ENCODE measurements at places on chromosomes 5 and 9. TPM values are rescaled to one million over a fixed set of nuclear protein-coding genes. Genes with fewer than 3 reads are reported as not detected.

GRCh38 chr5:109529520-109529919 is 119.7 kb upstream of the PJA2 start:
- no peak for DNase-seq

ISL1 gene
- total RNA-seq = 25.0 TPM

- DNase-seq = no peak
These were observed 229.4 kb downstream of the DMAC1 start for GRCh38 chr9:7570107-7570720.

GRCh38 chr9:30197954-30198353 is 2186.5 kb upstream of the ACO1 start:
- DNase-seq = no peak

- DNase-seq = no peak
These were observed 32.5 kb upstream of the ZNF354A start for GRCh38 chr5:178762960-178763359.

ENTPD8 gene
- not detected for total RNA-seq

- DNase-seq = no peak
These were observed 132.2 kb downstream of the RXRA start for GRCh38 chr9:134458207-134459108.

ADAMTS13 gene
- 2.0 TPM for total RNA-seq

- DNase-seq = no peak
These were observed at the start of gene IFNW1 for GRCh38 chr9:21141427-21141882. IFNW1 (minus strand) TSS chr9:21141832; CDS start chr9:21141570, 262 bp downstream.

SPINK7 gene
- total RNA-seq = 65.3 TPM

DNA sequence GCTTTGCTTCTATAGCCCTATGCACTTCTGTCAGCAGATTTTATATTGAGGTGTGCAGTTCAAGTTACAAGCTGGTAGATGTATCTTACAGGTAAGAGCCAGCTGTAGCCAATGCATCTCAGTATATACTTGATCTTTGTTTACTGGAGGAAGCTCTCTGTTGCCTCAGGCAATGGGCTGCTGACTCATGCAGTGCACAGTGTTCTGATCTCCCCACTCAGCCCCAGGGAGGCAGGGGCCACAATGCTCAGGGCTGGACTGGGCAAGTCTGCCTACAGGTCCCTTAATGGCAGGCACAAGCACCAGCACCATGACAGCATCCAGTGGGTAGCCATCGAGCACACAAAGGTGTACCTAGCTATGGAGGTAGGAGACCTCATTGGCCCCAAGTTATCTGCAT is 178.8 kb upstream of the CDH10 start:
- no peak for DNase-seq

- no peak for DNase-seq
These were observed 234.2 kb downstream of the ZNF608 start for GRCh38 chr5:124512236-124512635.

DNA sequence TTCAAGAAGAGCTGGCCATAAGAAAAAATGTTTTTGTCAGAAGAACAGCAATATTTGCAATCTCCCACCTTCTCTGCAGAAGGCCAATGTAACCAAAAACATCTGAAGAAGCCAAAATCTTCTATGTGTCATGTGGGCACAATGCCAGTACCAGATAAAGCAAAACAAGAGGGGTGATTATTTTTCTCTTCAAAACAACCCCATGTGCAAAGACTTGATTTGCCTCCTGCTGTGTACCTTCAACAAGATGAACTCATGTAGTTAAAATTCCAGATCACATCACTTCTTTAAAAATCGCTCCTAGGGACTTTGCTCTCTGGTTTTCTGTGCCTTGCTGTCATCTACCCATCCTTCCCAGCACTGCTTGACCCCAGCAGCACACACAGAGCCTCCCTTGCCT is 134.0 kb upstream of the MAP3K1 start:
- no peak for DNase-seq

DNA sequence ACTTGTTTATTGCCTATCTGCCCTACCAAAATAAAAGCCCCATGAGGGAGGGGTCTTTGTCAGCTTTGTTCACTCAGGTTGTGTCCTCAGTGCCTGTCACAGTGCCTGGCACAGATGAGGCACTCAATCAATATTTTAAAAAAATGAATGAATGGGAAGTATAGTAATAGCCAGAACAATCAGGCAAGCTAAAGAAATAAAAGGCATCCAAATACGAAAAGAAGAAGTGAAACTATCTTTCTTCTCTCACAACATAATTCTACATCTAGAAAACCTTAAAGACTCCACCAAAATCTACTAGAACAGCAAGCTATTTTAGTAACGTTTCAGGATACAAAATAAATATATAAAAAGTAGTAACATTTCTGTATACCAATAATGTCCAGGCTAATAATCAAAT is 37.8 kb upstream of the C5orf63 start:
- no peak for DNase-seq

IRX2 gene
- total RNA-seq = 3.7 TPM

GRCh38 chr5:38467353-38468040 is 88.9 kb downstream of the LIFR start:
- DNase-seq = no peak

CDC20B gene
- total RNA-seq = not detected

GRCh38 chr5:54398191-54398590 is 57.3 kb upstream of the HSPB3 start:
- no peak for DNase-seq

GRCh38 chr9:110546411-110546871 is 33.1 kb downstream of the SVEP1 start:
- no peak for DNase-seq

DNA sequence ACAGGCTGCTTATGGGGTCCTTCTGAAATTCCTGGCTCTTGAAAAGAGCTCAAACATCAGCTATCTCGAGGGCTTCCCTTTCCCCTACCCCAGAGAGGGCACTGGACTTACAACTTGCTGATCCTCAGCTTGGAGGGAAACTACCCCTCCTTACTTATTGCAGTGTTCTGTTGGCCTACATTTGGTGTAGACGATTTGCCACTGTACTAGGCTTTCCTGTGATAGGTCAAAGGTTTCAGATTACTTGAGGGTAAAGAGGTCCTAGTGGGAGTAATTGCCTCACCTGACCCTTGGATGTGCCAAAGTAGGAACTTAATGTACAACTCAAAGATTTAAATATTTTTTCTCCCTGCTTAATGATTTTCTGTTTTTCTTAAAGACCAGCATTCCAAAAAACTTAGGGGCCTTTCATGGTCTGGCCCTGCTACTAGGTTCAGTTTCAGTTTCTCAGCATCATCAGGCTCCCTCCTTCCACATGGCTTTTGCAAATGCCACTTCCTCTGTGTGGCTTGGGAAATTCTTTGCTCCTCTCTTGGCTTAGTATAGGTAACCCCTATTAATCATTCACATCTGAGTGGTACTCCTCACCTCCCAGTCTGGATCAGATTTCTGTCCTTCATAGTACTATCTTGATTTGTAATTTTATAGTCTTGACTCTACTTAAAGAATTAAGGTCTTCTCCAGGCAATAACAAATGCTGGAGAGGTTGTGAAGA is 32.4 kb downstream of the CYSTM1 start:
- no peak for DNase-seq

Data from vagina (tissue), 2 donors.